Stimulated activated CD8-positive, alpha-beta memory T cell treated with anti-CD3 and anti-CD28 coated beads, Interleukin-4, amount 100 ng/mL, for 24 hours (primary cell): ENCODE measurements at places on chromosomes 6 and 20.

- no peak for DNase-seq
Measured at GRCh38 chr6:127383988-127384387, 40.6 kb upstream of the ECHDC1 start.

GRCh38 chr6:9197726-9198125, 762.4 kb upstream of the SLC35B3 start:
- no peak for DNase-seq

DNA sequence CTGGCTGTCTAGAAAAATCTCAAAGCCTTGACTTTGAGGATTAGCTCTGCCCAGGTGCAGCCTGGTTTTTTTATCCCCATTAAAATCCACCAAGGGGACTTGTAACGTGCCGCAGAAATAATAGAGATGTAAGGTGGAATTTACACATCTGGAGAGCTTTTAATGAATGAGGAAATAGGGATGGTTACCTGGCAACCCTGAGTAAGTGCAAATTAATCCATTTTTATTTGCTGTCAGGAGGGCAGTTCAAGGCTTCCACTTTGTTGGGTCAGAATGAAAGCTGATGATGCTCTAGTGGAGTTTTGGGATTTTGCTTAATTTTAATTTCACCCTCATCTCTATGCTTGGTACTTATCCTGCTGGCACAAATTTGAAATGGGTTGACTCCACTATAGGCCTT, 163.4 kb upstream of the CEP162 start:
- no peak for DNase-seq

- no peak for DNase-seq
Measured at GRCh38 chr6:10210052-10210451, 204.8 kb downstream of the TFAP2A start.

GRCh38 chr6:2746557-2747061, 4.1 kb downstream of the MYLK4 start:
- DNase-seq, result no peak

DNA sequence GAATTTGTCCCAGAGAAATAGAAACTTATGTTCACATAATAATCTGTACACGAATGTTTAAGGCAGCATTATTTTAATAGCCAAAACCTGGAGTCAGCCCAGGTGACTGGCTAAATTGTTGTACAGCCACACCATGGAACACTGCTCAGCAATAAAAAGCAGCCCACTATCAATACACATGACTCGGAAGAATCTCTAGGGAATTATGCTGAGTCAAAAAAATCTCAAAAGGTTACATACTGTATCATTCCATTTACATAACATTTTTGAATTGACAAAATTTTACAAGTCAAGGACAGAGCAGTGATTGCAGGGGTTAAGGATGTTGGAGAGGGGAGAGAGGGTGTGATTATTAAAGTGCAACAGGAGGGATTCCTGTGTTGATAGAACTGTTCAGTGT, 163.4 kb downstream of the UBE3D start:
- DNase-seq, result no peak

DNA sequence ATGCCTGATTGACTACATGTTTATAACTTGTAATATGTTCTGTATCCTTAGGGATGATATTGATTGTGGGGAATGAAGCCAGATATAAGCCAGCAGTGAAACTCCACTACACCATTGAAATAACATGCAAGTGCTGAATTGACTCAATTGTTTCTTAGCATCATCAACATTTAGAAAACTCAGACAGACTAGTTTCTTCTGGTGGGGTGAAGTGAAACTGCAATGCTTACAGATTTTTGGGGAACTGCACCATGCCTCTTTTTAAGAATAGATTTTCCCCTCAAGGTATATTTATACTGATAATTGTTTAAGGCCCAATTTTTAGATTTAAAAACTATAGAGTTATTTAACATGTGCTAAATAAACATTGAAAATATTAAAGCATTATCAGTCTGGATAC, 1044.6 kb upstream of the EYS start:
- DNase-seq, result no peak

DNA sequence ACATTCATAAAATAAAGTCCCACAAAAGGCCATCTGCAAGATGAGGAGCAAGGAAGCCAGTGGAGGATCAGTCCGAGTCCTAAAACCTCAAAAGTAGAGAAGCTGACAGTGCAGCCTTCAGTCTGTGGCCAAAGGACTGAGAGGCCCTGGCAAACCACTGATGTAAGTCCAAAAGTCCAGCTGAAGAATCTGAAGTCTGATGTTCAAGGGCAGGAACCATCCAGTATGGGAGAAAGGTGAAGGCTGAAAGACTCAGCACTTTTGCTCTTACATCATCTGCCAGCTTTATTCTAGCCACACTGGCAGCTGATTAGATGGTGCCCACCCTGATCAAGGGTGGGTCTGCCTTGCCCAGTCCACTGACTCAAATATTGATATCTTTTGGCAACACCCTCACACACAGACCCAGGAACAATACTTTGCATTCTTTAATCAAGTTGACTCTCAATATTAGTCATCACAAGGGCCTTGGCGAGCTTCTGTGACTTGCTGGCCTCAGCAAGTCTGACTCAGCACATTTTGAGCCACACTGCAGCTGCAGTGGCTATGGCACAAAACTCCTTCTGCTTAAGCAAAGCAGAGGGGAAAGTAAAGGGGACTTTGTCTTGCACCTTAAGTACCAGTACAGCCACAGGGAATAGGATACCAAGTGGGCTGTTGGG, 1370.3 kb upstream of the CITED2 start:
- no peak for DNase-seq

- DNase-seq, result no peak
Measured at GRCh38 chr6:14211562-14211942, 94.0 kb downstream of the CD83 start.

DNA sequence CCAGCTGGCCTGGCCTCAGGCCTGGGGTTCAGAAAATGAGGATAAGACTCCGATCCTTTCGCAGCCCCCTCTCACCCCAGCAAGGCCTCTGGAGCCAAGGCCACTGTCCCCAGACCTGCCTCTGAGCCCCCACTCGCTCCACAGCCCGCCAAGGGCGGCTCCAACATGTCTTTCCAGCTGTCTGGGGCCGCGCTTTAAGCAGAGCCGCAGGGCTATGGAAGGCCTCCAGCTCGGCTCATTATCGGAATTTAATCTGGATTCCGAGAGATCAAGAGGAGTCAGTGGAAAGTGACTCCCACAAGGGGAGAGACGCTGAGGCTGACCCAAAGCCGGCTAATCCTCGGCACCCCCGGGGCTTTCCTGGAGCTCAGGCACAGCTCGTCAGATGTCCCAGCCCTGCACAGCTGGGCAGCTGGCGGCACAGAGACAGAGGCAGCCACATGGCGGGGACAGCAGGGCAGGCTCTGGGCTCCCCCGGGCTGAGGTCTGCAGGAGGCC, 41.8 kb downstream of the BMP7 start:
- no peak for DNase-seq

DNA sequence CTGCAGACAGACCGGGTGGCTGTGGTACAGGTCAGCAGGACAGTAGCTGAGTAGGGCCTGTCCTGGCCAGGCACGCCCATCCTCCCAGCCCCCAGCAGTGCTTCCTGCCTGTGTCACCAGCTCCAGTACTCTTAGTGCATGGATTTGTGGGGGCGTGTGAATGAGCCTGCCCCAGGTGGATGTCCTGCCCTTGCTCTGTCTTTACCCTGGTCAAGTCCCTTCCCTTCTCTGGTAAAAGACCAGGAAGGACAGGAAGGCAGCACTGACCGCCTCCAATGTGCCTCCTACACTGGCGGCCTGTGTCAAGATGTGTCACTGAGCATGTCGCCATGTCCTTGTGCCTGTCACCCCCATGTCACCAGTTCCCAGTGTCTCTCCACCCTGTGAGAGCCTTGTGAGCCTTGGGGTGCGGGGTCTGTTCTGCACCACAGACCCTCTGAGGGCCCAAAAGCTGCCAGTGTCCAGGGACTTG, 11.9 kb downstream of the TEAD3 start:
- no peak for DNase-seq

- DNase-seq, result no peak
Measured at GRCh38 chr6:131831392-131831791, 23.6 kb downstream of the ENPP1 start.

DNA sequence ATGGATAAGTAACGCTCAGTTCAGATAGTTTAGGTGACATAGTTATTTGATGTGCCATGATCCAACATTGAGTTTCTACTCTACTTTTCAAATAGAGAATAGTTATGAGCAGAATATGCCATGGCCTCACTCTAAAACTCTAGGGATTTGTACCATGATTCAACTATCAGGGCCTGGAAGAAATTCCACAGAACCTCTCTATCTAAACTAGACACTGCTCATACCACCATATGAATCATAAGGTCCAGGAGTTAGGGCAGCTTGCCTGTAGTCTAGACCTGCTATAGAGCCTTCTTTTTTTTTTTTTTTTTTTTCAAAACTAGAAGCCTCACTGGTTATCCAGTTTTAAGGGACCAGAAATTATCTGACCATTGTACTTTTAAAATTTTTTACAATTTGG, 571.8 kb upstream of the IMPG1 start:
- no peak for DNase-seq

DNA sequence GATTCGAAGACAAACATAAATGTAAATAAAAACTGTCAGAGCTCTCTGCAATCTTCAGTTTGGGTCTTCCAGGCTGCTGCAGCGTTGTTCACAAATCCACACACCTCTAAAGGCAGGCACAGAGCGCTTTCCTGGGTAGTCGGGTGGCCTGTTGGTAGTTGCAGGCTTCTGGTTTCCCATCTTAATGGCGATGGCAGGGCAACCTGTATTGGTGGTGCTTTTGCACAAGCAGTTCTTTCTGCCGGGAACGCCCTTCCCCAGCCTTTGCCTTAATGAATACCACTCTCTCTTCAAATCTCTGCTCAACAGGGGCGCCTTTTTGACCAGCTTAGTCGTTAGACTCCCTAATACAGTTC, 723 bp upstream of the IFT52 start:
- no peak for DNase-seq

GRCh38 chr6:39196673-39197091, 32.6 kb downstream of the KCNK5 start:
- no peak for DNase-seq

GRCh38 chr6:166955121-166955864, 1.1 kb downstream of the RNASET2 start:
- no peak for DNase-seq

- DNase-seq, result no peak
Measured at GRCh38 chr6:41277605-41278004, 8.9 kb downstream of the TREM1 start.

GRCh38 chr20:34558320-34559218, at the start of gene MAP1LC3A:
Gene MAP1LC3A, plus strand, starts transcription at chr20:34558718. Its CDS starts 151 bp downstream, at chr20:34558869.
- DNase-seq, result peak; percentile 87

DNA sequence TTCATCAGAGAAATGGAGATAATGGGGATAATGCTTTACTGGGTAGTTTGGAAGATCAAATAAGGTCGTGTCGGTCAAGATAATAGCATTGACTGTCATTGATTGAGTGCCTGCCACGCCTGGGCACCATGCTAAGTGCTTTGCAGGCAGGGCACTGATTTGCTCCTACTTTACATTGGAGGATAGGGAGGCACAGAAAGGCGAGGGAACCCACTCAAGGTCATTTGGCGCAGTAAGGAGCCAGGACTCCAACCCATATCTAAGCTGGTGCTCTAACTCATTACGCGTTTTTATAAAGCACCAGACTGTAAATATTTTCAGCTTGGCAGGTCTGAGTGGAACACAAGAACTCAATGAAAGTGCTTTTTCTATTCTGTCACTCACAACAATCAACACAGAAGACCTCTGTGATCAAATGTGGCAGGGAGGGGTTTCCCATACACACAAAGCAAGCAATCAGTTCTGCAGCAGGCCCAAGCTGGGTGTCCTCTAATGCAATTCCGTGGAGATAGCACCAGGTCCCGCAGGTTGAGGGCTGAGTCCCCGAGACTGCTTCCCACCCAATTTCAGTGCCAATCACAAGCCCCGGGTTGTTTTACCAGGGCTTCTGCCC, 373.6 kb downstream of the CDH26 start:
- DNase-seq, result no peak

DNA sequence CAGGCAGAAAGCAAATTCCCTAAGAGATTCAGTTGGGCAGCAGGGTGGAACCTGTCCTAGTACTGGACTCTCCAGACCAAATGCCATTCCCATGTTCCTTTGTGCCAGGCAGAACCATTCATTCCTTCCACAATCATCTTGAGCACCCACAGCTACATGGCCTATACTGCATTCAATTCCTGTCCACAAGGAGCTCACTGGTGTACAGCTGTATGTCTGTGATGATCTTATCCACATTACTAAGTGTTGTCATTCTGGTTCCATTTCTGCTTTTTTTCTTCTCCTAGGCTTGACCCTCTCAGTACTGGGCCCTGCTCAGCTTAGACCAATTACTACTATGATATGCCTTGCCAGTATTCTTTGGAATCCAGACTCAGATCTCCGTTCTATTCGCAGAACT, 27.5 kb downstream of the MAN1A1 start:
- DNase-seq, result no peak

DNA sequence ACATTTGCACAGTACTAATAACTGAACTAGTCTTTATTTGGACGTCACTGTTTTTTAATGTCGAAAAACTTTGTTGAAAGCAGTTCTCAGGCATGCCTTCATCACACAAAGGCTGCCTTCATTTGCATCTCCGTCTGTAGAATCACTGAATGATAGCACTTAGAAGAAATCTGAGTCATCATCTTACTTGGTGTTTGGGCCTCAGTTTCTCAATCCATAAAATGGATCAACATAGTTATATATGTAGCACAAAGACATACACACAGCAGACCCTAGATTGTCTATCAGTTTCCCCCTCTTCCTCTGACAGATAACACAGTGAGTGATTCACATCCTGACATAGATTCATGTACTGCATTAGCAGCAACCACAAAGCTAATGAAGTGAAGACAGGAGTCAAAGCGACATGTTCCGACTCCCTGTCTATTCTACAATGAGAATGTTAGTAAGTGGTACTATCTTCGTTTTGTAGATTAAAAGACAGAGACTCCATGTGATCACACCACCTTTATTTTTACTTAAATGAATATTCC, 80.4 kb upstream of the PDE10A start:
- DNase-seq, result no peak

- DNase-seq, result no peak
Measured at GRCh38 chr20:37567331-37567665, 39.6 kb upstream of the BLCAP start.

- DNase-seq, result no peak
Measured at GRCh38 chr6:145538989-145539388, 196.3 kb downstream of the EPM2A start.

- DNase-seq, result no peak
Measured at GRCh38 chr6:157104803-157105202, 218.5 kb downstream of the TMEM242 start.

DNA sequence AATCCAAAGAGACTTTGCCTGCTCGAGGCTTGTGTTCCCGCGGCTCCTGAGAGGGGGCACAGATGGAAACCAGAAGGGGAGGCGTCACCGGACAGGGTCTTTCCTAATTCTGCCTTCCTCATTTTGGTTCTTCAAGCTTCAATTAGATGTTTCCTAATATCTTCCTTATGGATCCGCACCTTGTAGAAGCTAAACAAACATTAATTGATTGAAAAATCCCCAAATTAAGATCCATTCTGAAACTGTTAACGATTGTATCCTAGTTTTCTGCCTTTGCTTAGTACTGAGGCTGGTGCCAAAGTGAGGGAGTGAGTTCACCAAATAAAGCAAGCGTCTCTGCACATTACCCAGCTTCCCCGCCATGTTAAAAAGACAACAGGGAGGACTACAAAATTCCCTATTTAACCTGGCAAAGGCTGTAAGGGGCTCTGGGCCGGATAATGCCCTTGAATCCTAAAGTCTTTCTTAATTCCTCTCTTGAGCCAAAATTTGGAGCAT, 123.2 kb downstream of the GPX5 start:
- DNase-seq, result no peak
